ENCODE measurements at places on chromosomes 6 and 20.

- DNase-seq, result no peak
These were observed 101.5 kb upstream of the DUSP22 start for GRCh38 chr6:190596-191395.

DNA sequence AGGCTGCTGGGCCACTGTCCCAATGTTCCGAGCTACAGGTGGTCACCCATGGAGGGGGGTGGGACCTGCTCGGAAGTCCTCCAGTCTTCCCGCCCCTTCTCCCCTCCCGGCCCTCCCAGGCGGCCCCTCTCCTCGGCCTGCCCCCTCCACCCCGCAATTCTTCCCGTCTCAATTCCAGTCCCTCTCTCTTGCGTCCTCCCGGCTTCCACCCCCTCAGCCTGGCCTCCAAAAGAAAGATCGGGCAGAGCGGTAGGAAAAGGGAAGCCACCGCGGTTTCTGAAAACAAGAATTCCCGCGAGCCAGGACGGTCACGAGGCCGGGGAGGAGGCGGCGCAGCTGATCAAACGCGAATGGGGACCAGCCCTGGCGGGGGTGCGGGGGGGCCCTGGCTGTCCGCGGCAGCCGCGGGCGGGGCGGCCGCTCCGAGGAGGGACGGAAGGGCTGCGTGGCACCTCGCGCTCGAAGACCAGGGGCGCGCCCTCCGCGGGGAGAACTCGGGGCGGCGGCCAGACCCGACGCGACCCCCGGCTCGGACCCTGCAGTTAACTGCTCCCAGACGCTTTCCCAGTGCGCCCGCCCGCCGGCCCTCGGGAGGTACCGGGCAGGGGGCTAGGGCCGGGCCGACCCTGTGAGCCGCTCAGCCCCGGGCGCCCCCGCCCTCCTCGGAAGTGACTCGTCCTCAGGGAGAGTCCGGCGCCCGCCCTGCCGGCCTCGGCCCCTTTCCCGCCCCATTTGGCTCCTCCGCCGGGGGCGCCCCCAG is 1.0 kb downstream of the PXDC1 start:
- DNase-seq, result peak; percentile 20

GRCh38 chr20:32823737-32824588 is 4.2 kb downstream of the MAPRE1 start:
- no peak for DNase-seq

- no peak for DNase-seq
These were observed 11.2 kb upstream of the SPAG4 start for GRCh38 chr20:35604449-35604747.

GRCh38 chr20:59698598-59698997 is 94.3 kb downstream of the PHACTR3 start:
- no peak for DNase-seq

DNA sequence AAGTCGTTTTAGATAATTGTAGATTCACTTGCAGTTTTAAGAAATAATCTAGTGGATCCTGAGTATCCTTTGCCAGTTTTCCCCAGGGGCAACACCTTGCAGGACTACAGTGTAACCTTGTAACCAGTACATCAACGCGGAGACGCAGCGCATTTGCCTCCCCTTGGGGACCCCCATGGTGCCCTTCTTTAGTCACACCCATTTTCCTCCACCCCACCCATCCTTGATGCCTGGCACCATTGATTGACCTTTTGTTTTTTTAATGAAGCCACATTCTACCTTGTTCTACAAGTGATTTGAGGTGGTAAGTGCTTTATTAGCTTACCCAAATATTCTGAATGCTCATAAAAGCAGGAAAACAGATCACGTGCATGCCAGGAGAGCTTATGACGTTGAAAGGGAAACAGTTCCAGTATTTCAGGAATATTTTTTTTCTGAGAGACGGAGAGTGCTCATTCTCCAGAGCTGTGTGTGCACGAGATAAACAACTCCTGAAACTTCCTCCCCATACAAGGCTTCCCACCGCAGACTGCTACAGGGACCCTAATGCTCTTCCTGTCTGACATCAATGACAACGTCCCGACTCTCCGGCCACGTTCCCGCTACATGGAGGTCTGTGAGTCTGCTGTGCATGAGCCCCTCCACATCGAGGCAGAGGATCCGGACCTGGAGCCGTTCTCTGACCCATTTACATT is 35.7 kb downstream of the CDH26 start:
- no peak for DNase-seq

DNA sequence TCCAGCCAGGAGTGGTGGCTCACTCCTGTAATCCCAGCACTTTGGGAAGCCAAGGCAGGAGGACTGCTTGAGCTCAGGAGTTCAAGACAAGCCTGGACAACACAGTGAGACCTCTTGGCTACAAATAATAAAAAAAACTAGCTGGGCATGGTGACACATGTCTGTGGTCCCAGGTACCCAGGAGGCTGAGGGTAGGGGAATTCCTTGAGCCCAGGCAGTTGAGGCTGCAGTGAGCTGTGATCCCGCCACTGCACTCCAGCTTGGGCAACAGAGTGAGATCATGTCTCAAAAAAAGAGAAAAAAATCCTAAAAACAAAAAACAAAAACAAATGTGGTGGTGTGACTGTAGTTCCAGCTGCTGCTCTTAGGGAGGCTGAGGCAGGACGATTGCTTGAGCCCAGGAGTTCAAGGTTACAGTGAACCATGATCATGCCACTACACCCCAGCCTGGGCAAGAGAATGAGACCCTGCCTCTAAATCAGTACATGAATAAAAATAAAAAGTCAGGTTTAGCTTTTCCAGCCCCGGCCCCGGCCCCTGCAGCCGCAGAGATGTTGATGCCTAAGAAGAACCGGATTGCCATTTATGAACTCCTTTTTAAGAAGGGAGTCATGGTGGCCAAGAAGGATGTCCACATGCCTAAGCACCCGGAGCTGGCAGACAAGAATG is 13.5 kb upstream of the SNRPC start:
- DNase-seq, result no peak

- DNase-seq, result no peak
These were observed 82.2 kb upstream of the SLC22A16 start for GRCh38 chr6:110558575-110558974.

DNA sequence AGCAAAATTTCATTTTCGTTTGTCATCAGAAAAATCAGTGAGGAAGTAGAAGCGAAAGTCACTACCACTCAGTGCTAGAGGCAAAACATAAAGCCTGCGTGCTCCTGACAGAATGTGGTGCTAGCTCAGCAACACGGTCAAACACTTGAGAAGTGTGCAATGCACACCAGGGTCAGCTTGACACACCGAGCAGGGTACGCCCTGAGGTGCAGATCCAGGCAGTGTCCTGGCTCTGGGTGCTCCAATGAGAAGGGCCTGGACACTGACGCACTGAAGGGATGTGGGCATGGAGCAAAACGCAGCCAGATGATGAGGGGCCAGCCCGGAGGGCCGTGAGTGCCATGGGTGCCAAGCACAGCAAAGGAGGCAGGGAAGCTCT is 5.9 kb downstream of the RNASET2 start:
- DNase-seq, result no peak

GRCh38 chr20:58852543-58853271 is at the start of gene GNAS:
Gene GNAS, plus strand, starts transcription at chr20:58852716.
- DNase-seq, result peak; percentile 11

- DNase-seq, result peak; percentile 16
These were observed 168.0 kb upstream of the CHD6 start for GRCh38 chr20:41786158-41786557.

DNA sequence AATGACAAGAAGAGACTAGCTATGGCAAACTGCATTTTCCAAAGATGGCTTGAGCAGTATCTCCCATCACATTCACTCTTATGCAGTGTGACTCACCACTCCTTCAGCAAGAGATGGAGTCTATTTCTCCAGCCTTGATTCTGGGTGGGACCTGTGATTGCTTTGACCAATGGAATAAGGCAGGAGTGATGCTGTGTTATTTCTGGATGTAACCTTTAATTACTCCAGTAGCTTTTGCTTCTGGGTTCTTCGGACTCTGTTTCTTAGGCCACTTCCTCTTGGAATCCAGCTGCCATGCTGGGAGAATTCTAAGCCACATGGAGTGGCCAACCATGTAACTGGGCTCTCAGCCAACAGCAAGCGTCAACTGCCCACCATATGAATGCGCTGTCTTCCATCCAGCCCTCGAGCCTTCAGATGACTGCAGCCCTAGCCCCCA is 50.7 kb downstream of the TGM2 start:
- peak; percentile 43 for DNase-seq

DNA sequence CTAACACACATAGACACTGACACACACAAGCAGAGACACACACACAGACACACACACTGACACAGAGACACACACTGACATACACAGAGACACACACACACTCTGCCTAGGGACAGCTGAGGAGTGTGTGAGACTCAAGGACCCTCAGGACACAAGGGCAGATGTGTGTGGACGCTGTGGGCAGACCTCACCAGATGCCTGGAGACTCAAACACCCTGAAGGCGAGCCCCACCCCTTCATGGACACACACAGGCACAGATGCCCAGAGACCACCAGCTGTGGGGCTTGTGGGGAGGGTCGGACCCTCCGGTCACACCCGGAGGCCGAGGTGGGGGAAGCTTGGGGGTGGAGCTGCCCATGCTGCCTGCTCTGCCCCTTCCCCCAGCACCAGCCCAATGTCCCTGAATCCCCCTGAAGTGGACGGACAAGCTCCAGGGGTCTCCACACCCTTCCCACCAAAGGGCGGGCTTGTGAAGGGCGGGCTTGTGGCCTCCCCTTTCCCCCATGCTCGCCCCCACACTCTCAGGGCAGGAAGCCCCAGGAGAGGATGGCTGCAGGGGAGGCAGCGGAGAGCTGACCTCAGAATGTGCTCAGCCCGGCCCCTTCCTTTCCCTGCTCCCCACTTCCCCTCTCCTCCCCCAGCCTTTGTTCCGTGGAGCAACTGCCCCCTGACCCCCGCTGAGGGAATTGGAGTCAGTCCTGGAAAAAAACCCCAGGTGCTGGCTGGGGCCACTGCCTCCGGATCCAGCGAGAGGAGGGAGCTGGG is 13.9 kb upstream of the ABHD16B start:
- no peak for DNase-seq

DNA sequence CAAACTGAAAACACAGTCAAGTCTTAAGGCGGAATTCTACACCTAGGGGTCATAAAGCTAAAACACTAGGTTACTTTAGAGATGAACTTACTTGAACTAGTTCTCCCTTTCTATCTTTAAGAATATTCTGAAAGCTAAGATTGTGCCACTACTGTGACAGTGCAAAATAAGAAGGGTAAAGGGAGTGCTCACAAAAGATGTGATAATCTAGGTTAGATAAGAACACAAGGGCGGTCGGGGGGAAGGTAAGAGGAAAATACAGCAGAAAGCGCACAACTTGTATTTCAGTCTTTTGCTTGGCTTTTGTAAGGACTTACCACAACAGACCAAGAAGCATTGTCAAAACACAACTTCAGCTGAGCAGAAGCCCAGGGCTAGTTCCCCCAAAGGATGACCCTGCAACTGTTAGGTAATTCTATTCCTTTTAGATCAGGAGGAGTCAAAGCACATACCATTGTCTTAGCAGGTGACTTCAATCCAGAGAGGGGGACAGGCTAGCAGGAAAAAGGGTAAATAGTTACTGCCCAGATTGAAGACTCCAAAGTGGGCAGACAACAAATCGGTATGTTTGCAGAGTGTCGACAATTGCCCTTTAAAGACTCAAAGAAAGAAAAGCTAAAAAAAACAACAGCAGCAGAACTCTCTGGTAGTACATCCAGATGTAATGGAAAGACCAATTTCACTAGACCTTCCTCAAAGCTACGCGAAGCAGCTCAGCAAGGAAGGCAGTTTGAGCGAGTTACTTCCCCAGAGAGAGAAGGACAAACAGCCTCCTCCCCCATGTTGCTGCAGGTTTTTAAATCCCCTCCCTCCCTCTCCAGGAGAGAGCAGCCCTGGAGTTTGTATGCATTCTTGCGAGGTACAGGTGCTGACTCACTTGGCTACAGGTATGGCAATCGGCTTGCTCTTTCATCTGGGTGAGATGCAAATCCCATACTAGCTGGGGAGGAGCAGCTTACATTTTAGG is 59.0 kb downstream of the RIPOR2 start:
- no peak for DNase-seq

DNA sequence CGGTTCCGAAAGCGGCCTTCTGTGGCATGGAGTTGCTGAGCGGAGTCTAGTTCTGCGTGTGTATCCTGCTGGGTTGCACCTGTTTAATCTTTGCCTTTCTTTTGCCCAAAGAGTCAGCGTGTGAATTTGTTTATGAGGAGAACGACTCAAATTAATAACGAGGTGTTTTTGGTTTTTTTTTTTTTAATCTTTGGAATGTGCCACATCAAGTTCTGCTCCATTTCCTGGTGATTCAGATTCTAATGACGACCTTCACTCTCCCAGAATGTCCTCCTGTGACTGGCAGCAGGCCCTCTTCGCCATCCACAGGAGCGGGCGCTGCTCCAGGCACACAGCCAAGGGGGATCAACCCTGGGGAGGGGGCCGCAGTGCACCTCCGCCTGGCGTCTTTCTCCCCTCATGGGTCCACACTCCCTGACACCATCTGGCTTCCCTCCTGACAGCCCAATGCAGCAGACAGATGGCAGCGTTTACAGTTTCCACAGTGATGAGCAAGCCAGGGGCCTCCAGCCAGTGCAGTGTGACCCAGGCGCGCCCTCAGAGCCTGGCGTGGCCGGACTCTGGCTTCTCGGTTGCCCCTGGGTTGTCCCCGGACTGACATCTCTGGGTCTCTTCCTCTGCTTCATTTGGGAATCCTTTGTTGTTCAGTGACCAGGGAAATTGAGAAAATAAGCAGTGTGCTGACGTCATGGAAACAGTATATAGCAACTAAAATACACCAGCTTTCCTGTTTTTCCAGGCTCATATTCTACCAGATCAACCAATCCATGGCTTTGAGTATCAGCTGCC is 27.5 kb upstream of the AFDN start:
- DNase-seq, result no peak

- no peak for DNase-seq
These were observed 683.0 kb upstream of the ADGRB3 start for GRCh38 chr6:67952121-67952520.

- DNase-seq, result no peak
These were observed 69.7 kb downstream of the ANKS1A start for GRCh38 chr6:34958734-34959133.

- DNase-seq, result no peak
These were observed 295.9 kb downstream of the NKAIN2 start for GRCh38 chr6:124099520-124099919.

Measured in RCC 7860 (cell line).